Thoracic aorta endothelial cell (primary cell): ENCODE measurements at places on chromosomes 4 and X. TPM values are rescaled to one million over a fixed set of nuclear protein-coding genes. Genes with fewer than 3 reads are reported as not detected.

The FAM3A gene
- total RNA-seq, result 14.5 and 18.2 TPM in 2 replicates

The APLN gene
- total RNA-seq, result 132 and 170 TPM in 2 replicates

The NEUROG2 gene
- not detected in 2 replicates for total RNA-seq

The TBX22 gene
- total RNA-seq, result not detected in 2 replicates
